ENCODE measurements at places on chromosomes 13 and 19.

- DNase-seq = no peak
Observed at GRCh38 chr13:25453850-25454365, 82.1 kb downstream of the ATP8A2 start.

- no peak for DNase-seq
Observed at GRCh38 chr13:95492044-95492801, 60.3 kb upstream of the CLDN10 start.

DNA sequence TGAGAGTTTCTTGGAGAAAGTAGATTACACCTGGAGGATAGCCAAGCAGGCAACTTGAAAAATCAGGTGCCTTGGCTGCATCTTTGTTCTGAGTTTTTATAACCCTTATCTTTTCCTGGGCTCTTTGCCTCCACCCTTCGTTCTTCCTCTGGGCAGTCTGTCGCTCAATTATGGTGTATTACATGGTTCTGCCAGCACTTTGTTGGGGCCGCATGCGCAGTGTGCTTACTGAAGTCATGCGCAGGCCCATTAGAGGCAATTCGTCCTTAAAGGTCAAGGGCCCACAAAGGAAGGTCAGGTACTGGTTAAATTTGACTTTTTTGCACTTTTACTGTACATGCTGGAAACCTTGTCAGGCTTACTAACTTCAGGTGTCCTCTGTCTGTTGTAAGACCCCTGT is 761.9 kb upstream of the SLITRK5 start:
- DNase-seq = no peak

GRCh38 chr13:36157480-36157879 is 26.3 kb upstream of the DCLK1 start:
- peak; percentile 44 for DNase-seq

GRCh38 chr19:2629491-2630351 is 72.8 kb downstream of the GNG7 start:
- DNase-seq = no peak

DNA sequence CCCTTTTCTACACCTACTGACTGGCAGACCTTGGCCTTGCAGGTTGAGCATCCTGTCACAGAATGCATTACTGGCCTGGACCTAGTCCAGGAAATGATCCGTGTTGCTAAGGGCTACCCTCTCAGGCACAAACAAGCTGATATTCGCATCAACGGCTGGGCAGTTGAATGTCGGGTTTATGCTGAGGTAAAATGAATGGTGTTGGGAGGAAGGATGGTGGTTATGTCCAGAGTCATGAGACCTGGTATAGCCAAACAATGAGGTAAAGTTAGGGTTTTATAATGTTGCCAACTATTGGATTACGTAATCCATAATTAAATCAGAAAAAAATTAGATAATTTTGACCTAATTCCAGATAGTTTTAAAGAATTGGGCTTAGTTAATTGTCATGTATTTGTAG is 212.5 kb downstream of the PCCA start:
- DNase-seq = no peak

- DNase-seq = no peak
Observed at GRCh38 chr13:25042151-25042865, 53.6 kb upstream of the PABPC3 start.

DNA sequence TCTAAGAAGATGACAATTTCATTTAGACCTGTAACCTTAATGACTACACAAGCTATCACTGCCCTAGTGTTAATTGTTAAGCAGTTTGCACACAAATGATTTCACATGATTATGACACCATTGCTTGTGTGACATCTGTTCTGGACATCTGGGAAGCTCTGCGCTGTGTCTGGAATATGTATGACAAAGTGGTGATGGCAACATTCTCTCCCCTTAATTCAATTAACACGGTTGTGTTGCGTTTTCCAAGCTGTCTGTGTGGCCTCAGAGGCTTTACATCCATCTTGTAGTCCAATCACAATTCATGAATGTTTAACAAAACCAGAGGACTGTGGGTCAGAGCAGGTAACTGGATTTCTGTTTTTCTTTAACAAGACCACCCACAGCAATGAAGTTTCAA is 204.4 kb downstream of the COG6 start:
- DNase-seq = no peak

- DNase-seq = no peak
Observed at GRCh38 chr19:3825286-3825956, 39.2 kb upstream of the MATK start.

DNA sequence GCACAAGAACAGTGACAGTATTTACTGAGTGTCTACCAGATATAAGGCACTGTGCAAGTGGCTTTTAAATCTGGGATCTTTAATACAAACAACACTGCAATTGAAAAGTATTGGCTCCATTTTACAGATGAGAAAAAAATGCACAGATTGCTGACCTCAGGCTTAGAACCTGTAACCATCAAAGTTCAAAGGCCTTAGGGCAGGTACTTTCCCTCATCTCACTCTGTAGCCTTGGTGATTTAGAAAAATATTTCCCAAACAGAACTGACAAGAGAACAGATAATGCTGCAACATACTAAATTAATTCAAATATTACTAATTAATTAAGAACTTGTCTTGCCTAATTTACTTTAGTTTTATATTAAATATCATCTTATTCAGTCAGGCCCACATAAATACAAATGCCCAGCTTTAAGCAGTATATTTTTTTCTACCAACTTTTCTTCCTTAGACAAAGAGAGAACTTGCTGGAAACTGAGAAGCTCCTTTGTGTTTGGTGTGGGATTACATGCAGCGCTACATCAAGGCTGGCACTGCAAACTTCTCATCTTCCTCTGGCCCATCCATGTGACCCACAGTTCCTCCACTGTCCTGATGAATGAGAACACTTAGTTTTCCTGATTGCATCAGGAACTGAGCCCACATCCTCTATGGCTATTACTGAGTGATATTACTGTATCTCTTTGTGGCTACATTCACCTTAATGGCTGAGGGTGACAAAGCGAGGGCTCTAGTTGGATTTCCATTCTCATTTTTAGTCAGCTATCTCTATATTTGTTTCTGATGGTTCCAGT is 302.1 kb downstream of the ENOX1 start:
- DNase-seq = no peak

DNA sequence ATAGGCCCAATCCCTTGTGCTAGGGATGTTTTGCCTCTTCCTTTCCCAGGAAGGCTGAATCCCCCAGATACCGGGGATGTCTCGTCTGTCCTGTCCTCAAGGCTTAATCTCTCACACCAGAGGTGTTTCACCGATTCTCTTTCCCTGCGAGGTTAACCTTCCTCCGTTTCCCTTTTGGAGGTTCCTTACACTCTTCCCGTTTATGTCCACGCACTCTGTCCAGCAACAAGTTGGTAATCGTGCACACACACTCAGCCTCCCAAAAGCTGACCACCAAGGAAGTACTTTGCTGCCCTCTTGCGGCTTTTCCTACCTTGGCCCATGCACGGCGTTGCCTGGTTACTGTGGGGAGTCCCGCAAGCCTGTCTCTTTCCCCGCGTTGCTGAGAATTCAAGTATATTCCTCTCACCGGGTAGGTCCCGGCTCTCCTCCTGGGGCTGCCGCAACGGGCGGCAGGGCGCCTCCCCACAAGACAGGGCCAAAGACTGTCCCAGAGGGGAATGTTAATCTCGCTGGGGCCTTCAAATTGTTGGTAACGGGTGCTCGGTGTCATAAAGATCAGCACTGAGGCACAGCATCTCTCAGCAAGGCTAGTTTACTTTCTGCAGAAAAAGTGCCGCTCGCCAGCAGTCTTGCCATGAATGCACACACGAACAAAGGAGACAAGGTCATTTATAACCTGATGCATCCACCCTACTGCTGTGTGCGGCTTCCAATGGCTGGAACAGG is 36.7 kb upstream of the CD177 start:
- no peak for DNase-seq

DNA sequence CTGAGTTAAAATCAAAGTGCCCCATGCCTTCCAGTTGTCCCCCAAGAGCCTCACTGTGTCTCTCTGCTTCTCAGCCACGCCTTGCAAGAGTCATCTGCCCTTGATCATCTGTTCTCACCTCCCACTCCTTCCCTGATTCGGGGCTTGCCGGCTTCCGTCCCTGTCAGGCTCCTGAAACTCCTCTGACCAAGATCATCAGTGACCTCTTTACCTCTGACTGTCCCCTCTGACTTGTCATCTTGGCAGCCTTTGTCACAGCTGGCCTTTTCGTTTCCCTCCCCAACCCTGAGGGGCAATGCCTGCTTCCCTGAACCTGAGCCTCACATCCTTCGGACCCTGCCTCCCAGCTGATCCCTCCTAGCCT is 66.3 kb downstream of the MAP4K1 start:
- DNase-seq = no peak

DNA sequence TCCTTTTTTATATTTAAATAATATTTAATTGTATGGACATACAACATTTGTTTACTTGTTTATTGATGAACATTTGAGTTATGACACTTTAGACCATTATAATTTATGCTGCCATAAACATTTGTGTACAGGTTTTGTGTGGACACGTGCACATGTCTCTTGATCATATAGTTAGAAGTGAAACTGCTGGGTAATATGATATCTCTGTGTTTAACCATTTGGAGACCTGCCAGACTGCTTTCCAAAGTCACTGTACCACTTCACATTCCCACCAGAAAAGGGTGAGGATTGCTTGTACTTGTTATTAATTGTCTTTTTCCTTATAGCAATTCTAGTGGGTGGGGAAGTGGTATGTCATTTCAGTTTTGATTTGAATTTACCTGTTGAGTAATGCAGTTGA is 145.6 kb upstream of the KLHL1 start:
- DNase-seq = peak; percentile 82

- no peak for DNase-seq
Observed at GRCh38 chr19:32914879-32915660, 45.5 kb upstream of the SLC7A9 start.

DNA sequence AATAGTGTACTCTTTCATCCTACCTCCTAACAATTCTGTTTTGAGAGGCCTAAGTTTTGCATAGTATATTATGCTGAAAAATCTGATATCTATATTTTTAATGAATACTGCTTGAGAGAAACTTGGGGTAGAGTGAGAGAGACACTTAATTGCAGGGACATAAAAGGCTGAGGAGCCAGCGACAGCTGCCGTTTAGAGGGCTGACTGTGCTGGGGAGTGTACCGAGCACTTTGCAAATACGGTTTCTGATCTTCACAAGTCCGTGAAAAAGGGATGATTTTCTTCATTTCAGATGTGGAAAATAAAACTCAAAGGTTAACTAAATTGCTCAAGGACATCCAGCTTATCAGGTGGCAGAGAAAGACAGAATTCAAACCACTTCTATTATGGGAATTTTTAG is 97.4 kb downstream of the CAB39L start:
- DNase-seq = no peak

Measured in NCI-H510A treated with DMSO at 0.1 percent for 48 hours (cell line).